ENCODE measurements at places on chromosomes 1 and 21.

DNA sequence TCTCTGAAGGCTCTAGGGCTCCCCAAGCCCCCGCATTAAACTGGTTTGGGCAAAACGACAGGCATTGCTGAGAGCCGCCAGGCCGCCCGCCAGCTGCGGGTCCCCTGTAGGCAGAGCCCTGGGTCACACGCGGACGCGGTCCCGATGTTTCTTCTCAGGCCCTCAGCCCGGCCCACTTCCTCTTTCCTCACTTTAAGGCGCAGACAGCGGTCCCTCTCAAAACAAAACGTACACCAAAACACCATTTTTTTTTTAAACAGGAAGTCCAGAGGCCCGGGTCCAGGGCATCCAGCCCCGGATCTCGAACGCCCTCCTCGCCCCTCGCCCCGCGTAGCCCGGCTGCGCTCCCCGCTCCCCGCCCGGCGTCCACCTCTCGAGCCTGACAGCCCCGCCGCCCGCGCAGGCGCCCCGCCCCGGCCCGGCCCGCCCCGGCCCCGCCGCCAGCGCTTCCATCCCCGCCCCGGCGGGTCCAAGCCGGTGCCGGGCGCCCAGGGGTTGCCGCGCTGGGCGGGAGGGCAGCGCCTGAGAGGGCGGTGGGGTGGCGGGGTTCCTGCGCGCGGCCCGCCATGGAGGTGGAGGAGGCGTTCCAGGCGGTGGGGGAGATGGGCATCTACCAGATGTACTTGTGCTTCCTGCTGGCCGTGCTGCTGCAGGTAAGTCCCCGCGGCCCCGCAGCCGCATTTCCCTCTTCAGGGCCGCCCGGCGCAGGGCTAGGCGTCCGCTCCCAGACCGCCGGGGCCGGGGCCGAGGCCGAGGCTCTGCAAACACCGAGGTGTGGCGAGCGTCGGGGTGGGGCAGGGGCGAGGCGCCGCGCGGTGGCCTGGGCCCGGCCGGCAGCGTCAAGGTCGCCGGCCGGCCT lies at the start of gene SLC22A15:
Gene SLC22A15, plus strand, starts transcription at position 452 of the 859 bp plus-strand sequence. Its CDS starts 115 bp downstream, at position 567.
- DNase-seq = peak; percentile 83

DNA sequence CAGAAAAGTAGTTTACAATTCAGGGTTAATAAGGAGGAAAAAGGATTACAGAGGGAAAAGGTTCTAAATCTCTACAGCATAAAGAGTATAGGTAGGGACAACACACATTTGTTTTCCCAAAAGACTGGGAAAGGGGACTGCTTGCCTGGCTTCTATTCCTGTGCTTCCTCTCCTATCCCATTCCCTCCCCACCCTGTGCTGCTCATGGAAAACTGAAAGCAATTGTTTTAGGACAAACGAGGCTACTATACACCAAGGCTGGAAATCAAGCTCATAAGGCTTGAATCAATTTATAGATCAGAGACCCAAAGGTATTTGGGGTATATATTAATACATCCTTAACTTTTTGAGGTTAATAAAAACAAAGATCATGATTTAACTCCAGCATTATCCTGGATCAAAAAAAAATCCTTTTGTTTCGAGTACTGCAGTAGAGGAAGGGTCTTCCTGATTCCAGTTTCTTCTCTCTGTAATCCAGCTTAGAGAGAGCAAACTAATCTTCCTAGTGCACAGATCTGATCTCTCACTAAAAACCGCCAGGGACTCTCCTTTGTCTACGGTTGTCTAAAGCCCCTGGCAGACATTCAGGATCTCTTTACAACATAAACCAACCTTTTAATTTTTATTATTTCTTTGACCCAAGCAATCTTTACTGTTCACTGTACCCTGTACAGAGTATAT lies 37.4 kb upstream of the A3GALT2 start:
- no peak for DNase-seq

- peak; percentile 83 for DNase-seq
Measured at GRCh38 chr1:152654110-152654509, 9.1 kb upstream of the LCE2D start.

DNA sequence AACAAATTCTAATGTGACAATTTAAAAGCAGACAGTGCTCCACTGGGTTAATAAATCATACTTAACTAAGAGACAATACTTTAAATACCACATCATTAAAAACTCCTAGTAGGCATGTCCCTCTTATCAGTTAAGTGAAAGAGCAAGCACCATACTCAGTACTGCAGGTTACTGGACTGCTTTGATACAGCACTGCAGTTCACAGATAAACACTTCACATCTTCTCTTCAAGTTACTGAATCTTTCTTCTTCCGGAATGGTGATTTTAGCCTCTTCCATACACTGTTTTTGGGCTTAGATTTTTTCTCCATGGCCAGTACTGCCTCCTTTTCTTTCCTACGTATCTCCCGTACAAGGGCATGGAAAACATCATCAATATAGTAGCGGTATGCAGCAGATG lies 11.0 kb downstream of the RIT1 start:
- DNase-seq = no peak
